HuH-7 (cell line): ENCODE measurements at places on chromosomes 6 and 20.
A peak's percentile ranks its signal among the peaks of the same experiment; 100 is the strongest.

GRCh38 chr20:60986506-60987156 is 265.4 kb upstream of the CDH4 start:
- DNase-seq, result no peak

- no peak for DNase-seq
Measured at GRCh38 chr20:17499041-17499440, 32.1 kb downstream of the BFSP1 start.

GRCh38 chr20:18794428-18794787 is 19.2 kb upstream of the SCP2D1 start:
- DNase-seq, result no peak

GRCh38 chr6:29974901-29975560 is 32.7 kb downstream of the HLA-A start:
- no peak for DNase-seq

- no peak for DNase-seq
Measured at GRCh38 chr6:149940672-149940982, 1.2 kb upstream of the ULBP2 start.

GRCh38 chr6:154156135-154156896 is 117.3 kb downstream of the OPRM1 start:
- peak; percentile 65 for DNase-seq

- DNase-seq, result no peak
Measured at GRCh38 chr6:149830731-149831307, 33.3 kb downstream of the LRP11 start.

DNA sequence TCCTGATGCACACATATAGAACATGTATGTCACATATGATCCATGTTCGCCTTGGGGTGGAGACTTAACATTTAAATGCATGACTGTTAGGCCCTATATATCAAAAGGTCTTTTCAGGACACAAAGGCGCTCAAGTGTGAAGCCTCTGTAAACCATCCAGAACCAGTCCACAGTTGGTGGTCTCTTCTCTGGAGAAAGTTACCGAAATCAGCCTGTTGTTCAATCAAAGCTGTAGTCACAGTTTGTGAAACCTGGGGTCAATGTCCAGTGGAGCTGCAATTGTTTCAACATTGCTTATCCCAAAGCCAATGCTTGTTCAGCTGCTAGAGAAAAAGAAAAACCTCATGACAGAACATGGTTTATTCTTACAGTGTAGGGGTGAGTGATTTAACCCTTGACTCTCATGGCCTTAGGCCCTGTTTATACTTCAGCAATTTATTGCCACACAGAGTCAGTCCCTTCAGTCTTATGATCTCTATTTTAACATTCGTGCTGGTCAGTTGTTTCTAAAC is 193.6 kb upstream of the CST7 start:
- peak; percentile 83 for DNase-seq

DNA sequence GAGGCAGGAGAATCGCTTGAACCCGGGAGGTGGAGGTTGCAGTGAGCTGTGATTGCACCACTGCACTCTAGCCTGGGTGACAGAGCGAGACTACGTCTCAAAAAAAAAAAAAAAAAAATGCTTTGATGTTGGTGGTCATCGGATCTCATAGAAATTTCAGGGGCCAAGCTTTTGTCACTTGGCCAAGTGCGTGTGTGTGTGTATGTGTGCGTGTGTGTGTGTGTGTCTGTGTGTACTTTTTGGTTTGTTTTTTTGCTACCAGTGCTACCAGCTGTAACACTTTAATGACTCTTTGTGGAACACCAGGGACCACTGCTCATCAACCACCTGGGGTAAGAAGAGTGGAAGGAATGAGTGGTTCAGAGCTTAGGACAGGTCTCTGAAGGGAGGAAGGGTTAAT is 49.7 kb downstream of the TRAF3IP2 start:
- DNase-seq, result no peak

DNA sequence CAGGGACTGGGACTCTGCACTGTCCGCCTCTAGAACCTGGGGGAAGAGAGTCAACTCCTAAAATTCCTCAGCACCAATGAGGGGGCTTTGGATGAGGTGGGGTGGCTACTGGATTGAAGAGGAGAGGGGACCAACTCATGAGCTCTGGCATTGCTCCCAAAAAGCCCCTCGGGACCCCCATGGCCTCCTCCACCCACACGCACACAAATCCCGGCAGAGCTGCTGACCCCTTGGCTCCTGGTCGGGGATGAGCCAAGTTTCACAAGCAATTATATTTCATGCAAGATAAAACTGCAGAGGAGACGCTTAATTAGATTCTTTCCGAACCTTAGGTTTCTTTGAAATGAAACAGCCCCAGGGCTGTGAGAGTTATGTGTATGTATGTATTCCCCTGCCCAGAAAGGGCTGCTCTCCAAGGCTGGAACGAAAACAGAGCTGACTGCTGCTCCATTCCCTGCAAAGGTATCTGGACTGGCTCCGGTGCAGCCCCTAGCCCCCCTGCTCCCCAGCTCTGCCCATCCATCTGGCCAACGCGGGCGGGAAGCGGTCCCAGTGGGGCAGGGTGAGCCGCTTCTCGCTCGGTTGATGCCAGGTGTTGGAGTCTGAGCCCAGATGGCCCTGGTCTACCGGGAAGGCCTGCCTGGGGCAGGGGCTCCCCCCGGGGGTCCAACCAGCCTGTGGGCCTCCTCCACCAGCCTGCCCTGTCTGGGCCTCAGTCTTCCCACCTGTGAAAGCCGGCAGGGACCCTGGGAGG is 46.8 kb upstream of the STX16 start:
- no peak for DNase-seq

DNA sequence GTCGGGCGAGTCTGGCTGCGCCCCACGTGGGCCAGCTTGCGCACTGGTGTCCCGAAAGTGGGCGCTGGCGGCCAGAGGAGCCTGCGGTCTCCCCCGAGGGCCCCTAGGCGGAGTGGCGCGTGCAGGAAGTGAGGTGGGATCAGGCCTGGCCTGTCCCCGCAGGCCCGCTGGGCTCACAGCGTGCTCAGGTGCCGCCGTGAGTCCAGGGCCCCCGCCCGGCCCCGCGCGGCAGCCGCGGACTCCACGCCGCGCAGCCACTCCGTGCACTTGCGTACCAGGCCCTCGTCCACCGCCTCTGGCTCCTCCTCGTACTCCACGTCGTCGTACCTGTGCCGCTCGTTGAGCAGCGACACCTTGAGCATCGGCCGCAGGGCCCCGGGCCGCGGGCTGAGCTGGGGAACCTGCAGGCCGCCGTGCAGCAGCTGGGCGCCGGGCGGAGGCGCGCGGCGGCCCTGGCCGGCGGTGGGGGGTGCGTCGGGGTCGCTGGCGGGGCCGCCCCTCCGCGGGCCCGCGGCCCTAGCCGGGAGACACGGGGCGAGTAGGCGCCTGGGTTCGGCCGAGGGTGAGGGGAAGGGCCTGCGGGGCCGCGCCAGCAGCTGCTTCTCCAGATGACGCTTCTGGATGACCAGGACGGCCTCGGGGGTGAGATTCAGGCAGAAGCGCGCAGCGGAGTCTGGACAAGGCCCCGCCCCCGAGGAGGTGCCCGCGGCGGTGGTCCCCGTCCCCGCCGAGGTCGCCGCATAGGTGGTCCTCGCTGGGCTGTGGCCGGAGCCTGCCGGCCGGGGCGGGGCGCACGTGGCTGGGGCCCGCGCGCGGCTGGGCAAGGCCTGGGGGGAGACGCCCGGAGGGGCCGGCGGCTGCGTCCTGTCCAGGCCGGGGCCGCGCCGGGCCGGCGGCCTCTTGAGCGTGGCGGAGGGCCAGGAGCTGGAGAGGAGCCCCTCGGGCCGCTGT is 835 bp downstream of the PRR18 start:
- peak; percentile 58 for DNase-seq

- no peak for DNase-seq
Measured at GRCh38 chr6:129096651-129097290, 213.8 kb downstream of the LAMA2 start.

DNA sequence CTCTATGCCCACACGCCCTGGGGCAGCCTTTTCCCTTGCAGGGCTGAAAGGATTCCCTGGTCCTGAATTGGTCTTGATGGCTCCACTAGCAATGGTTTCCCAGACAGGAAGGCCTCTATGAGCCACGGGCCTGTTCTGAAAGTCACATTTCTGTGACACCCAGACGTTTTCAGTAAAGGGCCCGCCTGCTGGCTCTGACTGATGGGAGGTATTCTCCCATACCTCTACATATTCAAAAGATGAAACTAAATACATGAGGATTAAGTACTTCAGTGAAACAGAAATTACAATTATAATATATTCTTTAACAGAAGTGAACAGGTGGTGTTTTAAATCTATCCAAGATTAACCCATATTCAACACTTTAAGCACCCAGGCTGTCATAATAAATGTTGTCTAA is 629.8 kb downstream of the CDH26 start:
- no peak for DNase-seq

GRCh38 chr20:63856098-63856511 is 5.2 kb upstream of the ABHD16B start:
- DNase-seq, result no peak

GRCh38 chr6:71351190-71351589 is 62.6 kb downstream of the OGFRL1 start:
- DNase-seq, result no peak

GRCh38 chr6:3311826-3312225 is 53.1 kb downstream of the PSMG4 start:
- no peak for DNase-seq

GRCh38 chr6:129889580-129889979 is 28.5 kb upstream of the TMEM244 start:
- no peak for DNase-seq

GRCh38 chr20:62021793-62022385 is 43.8 kb downstream of the TAF4 start:
- DNase-seq, result no peak

DNA sequence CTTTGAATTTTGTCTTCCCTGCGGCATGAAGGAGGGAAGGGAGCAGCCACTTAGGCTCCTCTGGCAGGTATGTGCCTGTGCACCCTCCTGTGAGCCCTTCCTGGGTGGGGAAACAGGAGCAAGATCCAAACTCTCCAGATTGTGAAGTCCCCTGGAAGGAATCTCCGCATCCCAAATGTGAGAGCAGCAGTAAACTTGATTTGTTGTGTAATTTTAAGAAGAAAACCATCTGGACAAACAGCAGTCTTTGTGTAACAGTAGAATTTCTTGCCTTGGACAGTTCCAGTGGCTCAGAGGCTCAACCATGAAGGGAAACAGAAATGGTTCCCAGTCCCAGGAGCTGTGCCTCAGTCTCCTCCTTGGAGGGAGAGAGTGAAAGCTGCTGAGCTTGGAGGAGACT is 39.7 kb downstream of the CDH26 start:
- DNase-seq, result no peak

- DNase-seq, result no peak
Measured at GRCh38 chr6:83038246-83038645, 27.4 kb downstream of the UBE3D start.

- no peak for DNase-seq
Measured at GRCh38 chr20:41268402-41268801, 49.1 kb downstream of the ZHX3 start.

DNA sequence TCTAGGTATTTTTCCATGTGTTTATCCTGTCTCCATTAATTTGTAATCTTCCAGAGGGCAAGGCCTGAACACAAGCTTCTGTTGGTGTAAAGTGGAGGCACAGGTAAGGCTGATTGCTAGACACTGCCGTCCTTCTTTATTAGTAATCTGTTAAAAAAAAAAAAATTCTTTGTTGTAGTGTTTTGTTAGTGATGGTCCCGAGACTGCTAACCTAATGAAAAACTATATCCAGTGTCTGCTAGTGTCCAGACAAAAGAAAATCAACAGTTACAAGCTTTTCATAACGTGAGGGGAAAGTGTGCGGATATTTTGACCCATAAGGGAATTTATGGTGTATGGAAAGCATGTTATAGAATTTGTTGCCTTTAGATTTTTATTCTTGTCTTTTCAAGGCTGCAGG is 4.2 kb upstream of the HIVEP1 start:
- DNase-seq, result no peak

GRCh38 chr6:27630727-27631608 is 158.1 kb upstream of the ZNF184 start:
- DNase-seq, result peak; percentile 38
